Left colon (tissue), 2 donors: ENCODE measurements at places on chromosomes 16 and 17. TPM values are rescaled to one million over a fixed set of nuclear protein-coding genes. Genes with fewer than 3 reads are reported as not detected.

GRCh38 chr16:72371307-72372086 lies 199.5 kb upstream of the PMFBP1 start:
- no peak for DNase-seq

- no peak for DNase-seq
Measured at GRCh38 chr17:64008830-64009229, 10.7 kb downstream of the PRR29 start.

DNA sequence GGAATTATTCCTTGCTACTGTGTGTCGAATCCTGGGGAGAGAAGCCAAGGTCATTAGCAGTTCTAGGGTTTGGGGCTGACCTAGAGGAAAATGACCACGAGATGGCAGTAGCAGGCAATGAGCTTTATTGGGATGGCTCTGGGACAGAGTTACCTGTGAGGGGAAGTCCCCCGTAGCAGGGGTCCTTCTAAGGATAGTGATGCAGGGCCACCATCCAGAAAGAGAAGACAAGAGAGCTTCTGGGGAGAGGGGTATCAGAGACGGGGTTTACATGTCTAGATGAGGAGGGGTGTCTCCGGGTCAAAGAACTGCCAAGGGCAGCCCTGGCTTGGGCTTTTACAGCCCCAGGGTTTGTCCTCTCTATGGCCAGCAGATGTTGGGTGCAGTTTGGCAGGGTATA lies 6.4 kb upstream of the GGT6 start:
- no peak for DNase-seq

DNA sequence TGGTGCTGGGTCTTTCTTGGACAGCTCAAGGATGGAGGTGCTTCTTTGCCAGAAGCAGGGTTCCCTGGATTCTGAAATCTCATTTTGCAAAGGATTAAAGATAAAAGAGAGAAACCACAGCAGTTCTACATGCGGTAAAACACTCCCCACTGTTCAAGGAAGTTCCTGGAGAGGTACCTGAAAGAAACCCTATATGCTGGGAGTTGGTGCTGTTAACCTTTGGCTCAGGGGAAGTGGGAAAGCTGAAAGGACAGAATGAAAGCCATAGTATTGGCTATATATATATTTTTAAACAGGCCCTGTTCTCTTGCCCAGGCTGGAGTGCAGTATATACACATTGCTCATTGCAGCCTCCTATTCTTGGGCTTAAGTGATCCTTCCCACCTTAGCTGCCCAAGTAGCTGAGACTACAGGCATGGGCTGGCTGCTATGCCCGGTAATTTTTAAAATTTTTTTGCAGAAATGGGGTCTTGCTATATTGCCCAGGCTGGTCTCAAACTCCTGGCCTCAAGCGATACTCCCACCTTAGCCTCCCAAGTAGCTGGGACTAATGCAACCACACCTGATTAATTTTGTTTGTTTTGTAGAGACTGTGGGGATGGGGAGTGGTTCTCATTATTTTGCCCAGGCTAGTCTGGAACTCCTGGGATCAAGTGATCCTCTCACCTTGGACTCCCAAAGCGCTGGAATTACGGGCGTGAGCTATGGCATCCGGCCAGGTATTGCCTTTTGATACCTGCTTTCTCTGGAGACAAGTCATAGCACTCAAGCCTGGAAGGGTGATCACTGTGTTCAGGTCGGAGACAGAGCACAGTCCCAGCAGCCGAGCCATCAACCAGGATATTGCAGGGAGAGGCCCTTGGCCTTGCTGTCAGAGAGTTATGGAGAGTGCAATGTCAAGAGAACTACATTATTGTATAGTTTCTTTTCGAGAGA lies 55.2 kb downstream of the MSI2 start:
- DNase-seq, result peak; percentile 72

- no peak for DNase-seq
Measured at GRCh38 chr16:73420676-73421075, 372.7 kb upstream of the ZFHX3 start.

- peak; percentile 78 for DNase-seq
Measured at GRCh38 chr17:17710728-17711541, 29.7 kb downstream of the RAI1 start.

GRCh38 chr16:46927273-46927672 lies 43.1 kb downstream of the GPT2 start:
- no peak for DNase-seq

- peak; percentile 63 for DNase-seq
Measured at GRCh38 chr16:29825145-29826044, 5.1 kb downstream of the MVP start.

DNA sequence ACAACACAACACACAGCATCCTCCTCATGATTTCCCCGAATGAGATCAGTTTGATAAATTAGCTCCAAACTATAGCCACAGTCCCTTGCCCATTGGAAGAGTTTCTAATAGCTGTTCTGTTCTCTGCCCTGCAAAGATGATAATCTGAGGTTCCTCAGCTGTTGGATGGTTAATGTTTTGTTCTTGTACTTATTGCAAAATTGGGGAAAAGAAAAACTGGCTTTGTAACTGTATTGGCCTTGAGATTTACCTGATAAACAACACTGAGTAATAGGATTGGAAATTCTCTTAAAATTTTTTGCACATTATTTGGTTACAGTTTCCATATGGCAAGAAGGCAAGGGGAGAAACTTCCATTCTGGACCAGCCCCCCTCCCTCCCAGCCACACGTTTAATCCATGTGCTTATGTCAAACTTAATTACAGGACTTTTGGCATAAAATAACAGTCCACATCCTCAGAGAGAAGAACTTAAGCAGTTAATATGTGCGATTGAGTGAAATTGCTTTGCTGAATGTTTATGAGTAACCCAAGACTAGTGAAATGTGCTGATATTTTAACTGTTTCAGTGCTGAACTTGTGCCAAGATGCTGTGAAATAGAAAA lies 119.1 kb upstream of the ZFHX3 start:
- no peak for DNase-seq

DNA sequence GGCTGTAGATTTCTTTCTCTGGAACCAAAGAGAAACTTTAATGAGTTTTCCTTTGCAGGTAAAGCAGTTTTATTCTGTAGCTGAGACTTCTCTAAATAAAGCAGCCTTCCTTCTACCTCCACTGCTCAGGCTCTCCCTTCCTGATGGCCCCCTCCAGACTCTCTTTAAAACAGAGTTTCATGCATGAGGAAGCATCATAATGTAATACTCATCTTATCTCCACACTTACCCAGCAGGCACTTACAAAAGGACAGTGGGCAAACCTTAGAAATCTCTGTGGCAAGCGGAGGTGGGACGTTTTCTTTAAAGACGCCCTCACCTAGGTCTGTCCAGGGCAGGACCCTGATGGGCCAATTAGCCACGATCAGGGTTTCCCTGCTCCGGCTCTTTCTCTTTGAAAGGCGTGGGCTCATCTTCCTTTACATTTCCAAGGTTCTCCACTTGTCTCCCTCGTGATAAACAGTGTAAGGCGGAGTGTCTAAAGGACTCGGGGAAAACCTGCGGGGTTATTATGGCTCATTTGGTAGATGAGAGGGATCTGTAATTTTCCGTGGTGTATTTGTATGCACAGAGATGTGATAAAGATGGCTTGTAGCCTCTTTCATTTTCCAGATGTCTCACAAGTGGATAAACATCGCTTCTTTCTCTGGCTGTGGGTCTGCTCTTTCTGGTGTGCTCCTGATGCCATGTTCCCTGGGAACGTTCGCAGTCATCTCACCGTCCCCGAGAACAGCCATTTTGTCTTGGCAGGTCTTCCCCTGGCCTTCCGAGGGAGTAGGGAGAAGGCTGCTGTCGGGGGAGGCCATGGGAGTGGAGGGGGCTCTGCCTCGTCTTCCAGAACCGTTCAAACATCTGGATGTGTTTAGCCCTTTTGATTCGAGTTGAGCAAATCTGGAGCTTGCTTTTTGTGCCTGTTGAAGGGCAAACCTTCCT lies 239.0 kb downstream of the CCDC182 start:
- no peak for DNase-seq

DNA sequence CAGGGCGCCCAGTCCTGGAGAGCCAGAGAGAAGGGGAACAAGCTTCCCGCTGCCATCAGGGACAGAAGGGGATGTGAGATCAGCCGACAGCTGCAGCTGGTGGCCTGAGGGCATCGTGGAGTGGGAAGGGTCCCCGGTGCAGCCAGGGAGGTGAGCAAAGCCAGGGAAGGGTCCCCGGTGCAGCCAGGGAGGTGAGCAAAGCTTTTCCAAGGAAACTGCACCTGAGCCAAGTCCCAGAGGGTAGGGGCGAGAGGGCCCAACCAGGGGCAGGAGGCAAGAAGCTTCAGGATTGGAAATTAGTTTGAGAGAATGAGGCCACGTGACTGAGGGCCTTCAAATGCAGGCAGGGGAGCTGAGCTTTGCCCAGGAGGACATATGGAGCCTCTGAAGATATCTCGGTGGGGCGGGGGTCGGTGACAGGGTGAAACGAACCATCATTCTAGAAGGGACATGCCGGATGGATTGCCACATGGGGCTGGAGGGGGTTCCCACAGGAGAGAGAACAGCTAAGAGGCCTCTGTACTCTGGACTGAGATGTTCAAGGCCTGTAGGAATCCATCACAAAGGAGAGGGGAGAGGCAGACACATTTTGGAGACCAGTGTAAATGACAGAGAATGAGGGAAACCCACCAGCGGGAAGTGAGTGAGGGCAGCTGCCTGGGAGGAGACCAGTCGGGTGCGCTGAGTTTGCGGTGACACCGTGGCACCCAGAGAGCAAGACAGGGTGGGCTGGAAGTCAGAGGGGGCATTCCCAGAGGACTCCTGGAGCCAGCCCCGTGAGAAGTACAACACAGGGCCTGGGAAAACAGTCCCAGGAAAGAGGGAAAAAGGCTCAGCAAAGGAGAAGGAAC lies 31.4 kb upstream of the RPH3AL start:
- DNase-seq, result no peak

GRCh38 chr17:61856035-61856434 lies 7.3 kb downstream of the BRIP1 start:
- DNase-seq, result no peak

The TBC1D3I gene
- total RNA-seq, result 0.22 TPM

The TVP23A gene
- total RNA-seq, result not detected

The KCNJ2 gene
- 25.8 TPM for total RNA-seq

The CES5A gene
- not detected for total RNA-seq

The NRN1L gene
- 0.67 TPM for total RNA-seq

The BIRC5 gene
- 10.1 TPM for total RNA-seq

The AANAT gene
- not detected for total RNA-seq
